ENCODE measurements at places on chromosomes 2 and 18. TPM values are rescaled to one million over a fixed set of nuclear protein-coding genes. Genes with fewer than 3 reads are reported as not detected.

- H3K4me3 ChIP-seq, result no peak overlapping the region
- H3K36me3 ChIP-seq, result no peaks in the 10 kb centered on the region
- H3K27ac ChIP-seq, result no peak overlapping the region
- no peaks in the 10 kb centered on the region for H3K4me1 ChIP-seq
- no peaks in the 10 kb centered on the region for H3K27me3 ChIP-seq
Measured at GRCh38 chr2:132978840-132979239, 308.8 kb upstream of the LYPD1 start.

ZNF892 gene
- total RNA-seq, result 5.7 TPM

DNA sequence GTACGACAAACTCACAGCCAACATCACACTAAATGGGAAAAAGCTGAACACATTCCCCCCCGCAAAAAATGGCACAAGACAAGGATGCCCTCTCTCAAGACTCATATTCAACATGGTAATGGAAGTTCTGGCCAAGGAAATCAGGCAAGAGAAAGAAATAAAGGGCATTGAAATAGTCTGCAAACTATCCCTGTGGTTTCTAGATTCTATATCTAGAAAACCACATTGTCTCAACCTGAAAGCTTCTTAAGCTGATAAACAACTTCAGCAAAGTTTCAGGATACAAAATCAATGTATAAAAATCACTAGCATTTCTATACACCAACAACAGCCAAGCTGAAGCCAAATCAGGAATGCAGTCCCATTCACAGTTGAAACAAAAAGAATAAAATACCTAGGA is 294.6 kb upstream of the CYP26B1 start:
- H3K4me1 ChIP-seq, result no peaks in the 10 kb centered on the region
- no peak for DNase-seq
- no peak overlapping the region for H3K27ac ChIP-seq

GRCh38 chr18:23824669-23825068 is 135.4 kb downstream of the LAMA3 start:
- H3K36me3 ChIP-seq, result no peaks in the 10 kb centered on the region
- H3K27me3 ChIP-seq, result no peaks in the 10 kb centered on the region
- no peak overlapping the region for H3K4me3 ChIP-seq
- DNase-seq, result no peak
- peaks cover 10% of the 10 kb centered on the region for H3K4me1 ChIP-seq

DNA sequence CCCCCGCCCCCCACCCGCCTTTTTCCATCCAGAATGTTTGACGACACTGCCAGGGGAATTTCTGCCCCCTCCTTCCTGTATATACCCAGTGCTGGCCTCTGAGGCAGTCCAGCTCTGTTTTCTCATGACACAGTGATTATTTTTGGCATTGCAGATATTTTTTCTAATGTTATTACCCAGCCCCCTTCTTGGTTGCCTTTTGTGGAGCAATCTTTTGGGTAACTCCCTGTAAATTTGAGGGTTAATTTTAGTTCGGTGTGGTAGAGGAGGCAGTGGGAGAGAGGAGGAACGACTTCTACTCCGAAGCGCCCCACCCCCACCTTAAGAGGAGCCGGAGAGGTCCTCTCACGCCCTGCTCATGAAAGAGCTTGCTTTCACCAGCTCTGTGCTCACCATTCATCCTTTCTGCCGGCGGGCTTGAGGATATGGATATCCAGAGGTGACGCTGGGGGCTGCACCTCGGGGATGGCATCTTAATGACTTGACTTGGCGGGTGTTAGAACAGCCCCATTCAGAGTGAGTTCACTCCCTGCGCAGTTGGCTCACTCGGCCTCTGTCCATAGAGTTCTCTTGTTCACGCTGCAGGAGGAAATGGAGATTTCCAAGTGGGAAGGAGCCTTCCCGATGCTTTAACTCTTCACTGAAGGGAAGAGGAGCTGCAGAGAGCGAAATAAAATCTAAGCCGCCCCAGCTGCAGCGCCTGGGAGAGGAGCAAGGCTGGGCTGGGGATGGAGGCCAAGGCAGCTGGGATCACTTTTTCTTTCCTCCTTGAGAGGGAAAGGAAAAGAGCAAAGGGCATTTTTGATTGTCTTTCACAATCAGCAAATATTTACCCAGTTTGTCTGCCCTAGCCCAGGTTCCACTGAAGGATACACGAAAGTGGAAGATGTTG is 38.4 kb downstream of the EPAS1 start:
- no peak overlapping the region for H3K4me3 ChIP-seq
- H3K27ac ChIP-seq, result no peak overlapping the region
- H3K27me3 ChIP-seq, result no peaks in the 10 kb centered on the region
- peaks cover 10% of the 10 kb centered on the region for H3K4me1 ChIP-seq
- no peaks in the 10 kb centered on the region for H3K36me3 ChIP-seq

GRCh38 chr2:214064471-214064870 is 346.4 kb upstream of the VWC2L start:
- no peak for DNase-seq
- H3K27me3 ChIP-seq, result no peaks in the 10 kb centered on the region
- H3K27ac ChIP-seq, result no peak overlapping the region
- H3K36me3 ChIP-seq, result no peaks in the 10 kb centered on the region

POTEE gene
- 2.0 TPM for total RNA-seq

DNA sequence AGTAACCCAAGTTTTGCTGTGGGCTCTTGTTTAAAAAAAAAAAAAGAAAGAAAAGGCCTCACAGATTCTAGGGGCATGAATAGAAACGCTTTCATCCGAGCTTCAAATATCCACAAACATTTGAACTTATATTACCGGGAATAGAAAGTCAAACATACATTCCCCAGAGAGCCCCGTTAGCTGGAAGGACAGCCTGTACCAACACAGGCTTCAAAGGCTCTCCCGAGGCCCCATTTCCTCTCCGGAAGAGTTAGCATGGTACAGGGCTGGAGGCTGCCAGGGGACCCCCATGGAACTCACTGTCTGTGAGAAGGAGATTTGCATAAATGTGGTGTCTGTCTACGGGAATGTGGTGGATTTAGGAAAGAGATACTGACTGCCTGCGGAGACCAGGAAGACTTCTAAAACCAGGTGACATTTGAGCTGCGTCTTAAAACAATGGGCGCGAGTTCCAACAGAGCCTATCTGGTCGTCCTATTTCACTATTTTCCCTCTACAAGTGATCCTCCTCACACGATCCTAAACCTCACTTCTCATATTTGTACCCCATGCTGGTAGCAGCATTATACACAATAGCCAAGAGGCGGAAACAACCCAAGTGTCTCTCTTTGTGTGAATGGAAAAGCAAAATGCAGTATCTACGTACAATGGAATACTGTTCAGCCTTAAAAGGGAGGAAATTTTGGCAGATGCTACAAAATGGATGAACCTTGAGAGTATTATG is 820 bp upstream of the MATN3 start:
- peaks cover 3% of the 10 kb centered on the region for H3K4me1 ChIP-seq
- H3K36me3 ChIP-seq, result no peaks in the 10 kb centered on the region
- no peak overlapping the region for H3K4me3 ChIP-seq
- no peak overlapping the region for H3K27ac ChIP-seq
- DNase-seq, result no peak
- no peaks in the 10 kb centered on the region for H3K27me3 ChIP-seq

DNA sequence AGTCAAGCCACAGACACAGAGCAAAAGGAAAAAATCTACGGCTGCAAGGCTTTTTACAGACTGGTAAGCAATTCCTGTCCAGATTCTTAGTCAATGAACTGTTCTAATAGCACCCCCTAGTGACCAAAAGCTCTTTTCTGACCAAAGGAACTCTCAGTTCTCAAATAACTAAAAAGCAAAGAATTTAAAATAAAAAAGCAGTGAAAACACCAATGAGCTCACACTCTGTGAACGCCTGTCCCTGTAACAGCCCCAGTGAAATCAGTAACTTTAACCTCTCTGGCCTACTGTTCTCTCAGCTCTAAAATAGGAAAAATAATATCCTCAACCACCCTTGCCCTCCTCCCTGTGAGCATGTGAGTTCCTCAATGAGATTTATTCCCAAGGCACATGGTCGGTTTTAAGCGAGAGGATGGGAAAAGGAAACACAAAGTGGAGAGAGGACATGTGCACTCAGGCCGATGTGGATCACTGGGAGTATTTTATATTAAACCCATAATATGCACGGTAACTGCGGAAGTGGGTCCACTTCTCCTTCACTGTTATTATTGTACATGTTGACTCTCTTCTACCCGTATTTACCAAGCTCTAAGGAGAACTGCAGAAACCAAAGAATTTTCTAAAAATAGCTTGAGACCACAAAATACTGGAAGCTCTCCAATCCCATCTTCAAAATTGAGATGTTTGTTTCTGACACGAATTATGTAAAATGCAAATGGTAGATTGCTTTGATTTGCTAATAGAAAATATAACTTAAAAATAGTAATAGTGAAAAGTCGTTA is 128.5 kb downstream of the STK39 start:
- H3K4me1 ChIP-seq, result peaks cover 4% of the 10 kb centered on the region
- H3K27me3 ChIP-seq, result no peaks in the 10 kb centered on the region
- peak; percentile 38 for DNase-seq
- peaks cover 18% of the 10 kb centered on the region for H3K36me3 ChIP-seq
- no peak overlapping the region for H3K4me3 ChIP-seq

DNA sequence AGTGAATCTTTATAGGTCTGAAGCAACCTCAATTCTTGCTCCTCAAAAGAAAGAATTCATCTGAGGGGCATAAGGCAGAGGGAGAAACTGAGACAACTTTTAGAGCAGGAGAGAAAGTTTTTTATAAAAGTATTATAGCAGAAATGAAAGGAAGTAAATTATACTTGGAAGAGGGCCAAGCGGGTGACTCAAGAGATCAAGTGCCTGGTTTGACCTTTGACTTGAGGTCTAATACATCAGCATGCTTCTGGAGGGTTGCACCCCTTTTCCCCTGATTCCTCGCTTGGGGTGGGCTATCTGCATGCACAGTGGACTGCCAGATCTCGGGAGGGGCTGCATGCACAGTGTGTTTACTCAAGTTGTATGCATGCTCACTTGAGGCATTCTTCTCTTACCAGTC is 268.5 kb upstream of the LRATD1 start:
- H3K36me3 ChIP-seq, result no peaks in the 10 kb centered on the region
- DNase-seq, result no peak
- no peaks in the 10 kb centered on the region for H3K4me1 ChIP-seq
- H3K27ac ChIP-seq, result no peak overlapping the region
- H3K4me3 ChIP-seq, result no peak overlapping the region

DNA sequence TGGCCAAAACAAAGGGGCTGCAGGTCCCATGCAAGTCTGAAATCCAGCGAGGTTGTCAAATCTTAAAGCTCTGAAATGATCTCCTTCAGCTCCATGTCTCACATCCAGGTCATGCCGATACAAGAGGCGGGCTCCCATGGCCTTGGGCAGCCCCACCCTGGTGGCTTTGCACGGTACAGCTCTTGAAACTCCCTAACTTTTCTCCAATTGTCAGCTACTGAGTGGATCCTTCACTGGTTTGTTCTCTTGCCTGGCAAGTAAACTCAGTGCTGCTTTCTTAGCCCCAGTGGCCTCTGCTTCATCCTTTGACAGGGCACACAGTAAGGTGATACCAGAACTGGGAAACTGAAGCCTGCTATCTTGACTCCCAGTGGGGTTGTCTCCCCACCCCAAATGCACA is 26.3 kb downstream of the SERPINB13 start:
- H3K27ac ChIP-seq, result no peak overlapping the region
- no peaks in the 10 kb centered on the region for H3K27me3 ChIP-seq
- DNase-seq, result no peak
- H3K4me1 ChIP-seq, result no peaks in the 10 kb centered on the region

DNA sequence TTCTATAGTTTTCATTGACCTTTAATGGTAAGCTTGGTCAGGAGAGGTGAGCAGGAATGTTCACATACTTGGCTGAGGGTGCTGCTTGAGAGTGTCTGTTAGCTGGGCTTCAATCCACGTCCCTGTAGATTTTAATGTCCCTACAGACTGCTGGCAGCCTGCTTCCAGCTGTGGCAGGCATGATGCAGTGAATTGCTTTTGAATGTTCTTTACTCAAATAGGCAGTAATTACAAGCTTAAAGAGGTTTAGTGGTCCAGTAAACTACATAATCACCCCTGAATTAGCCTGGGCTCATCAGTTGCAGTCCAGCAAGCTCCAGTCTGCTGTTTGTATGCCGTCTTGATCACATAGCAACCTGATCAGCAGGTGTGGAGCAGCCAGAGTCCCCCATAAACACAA is 102.1 kb downstream of the MEIS1 start:
- no peaks in the 10 kb centered on the region for H3K27me3 ChIP-seq
- no peaks in the 10 kb centered on the region for H3K4me1 ChIP-seq
- H3K36me3 ChIP-seq, result no peaks in the 10 kb centered on the region

DNA sequence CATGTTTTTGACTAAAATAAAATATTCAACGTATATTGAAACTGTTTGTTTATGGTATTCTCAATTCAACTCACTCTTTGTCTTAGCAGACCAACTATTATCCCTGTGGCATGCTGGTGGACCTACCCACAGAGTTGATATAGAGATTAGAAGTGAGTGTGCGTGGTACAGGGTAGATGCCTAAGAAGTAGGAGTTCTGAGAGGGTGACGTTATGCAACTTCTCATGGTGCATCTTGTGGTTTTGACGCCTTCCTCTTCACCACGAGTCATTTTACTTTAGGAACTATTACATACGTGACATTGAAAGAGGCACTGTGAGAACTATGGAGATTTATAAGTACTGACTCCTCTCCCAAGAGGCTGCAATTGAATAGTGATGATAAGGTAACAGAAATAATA is 26.6 kb upstream of the NAPG start:
- DNase-seq, result peak; percentile 12
- H3K27ac ChIP-seq, result no peak overlapping the region
- no peaks in the 10 kb centered on the region for H3K4me1 ChIP-seq
- no peaks in the 10 kb centered on the region for H3K27me3 ChIP-seq

DNAJC5G gene
- not detected for total RNA-seq

GRCh38 chr2:239836021-239836765 is 188.9 kb downstream of the NDUFA10 start:
- no peaks in the 10 kb centered on the region for H3K4me1 ChIP-seq
- no peak overlapping the region for H3K4me3 ChIP-seq
- no peak overlapping the region for H3K27ac ChIP-seq
- no peak for DNase-seq
- no peaks in the 10 kb centered on the region for H3K36me3 ChIP-seq

GRCh38 chr2:197538412-197538811 is 22.5 kb downstream of the MOB4 start:
- H3K36me3 ChIP-seq, result peaks cover 41% of the 10 kb centered on the region
- no peak overlapping the region for H3K4me3 ChIP-seq
- H3K27ac ChIP-seq, result no peak overlapping the region
- DNase-seq, result no peak

DNA sequence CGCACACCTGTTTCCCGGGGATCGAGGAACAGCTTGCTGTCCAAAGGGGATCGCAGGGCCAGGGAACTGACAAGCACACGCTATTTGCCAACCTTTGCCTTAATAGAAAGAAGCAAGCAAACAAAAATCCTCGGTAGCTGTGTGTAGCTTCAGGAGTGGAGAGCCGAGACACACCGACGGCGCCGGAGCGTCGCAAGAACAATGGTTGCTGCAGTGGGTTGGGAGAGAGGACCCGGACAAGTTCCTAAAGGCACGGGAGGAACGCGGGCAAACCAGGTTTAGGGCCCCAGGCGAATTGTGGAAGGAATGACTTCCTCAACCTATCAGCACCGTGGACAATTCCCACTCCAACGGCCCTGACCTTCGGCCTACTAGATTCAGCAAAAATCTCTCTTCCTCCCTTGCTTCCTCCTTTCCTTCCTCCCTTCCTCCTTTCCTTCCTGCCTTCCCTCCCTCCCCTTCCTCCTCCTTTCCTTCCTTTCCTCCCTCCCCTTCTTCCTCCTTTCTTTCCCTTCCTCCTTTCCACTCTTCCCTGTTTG is 4.9 kb upstream of the NEUROD1 start:
- peaks cover 31% of the 10 kb centered on the region for H3K27me3 ChIP-seq
- H3K27ac ChIP-seq, result no peak overlapping the region
- H3K4me3 ChIP-seq, result no peak overlapping the region
- no peak for DNase-seq
- H3K4me1 ChIP-seq, result no peaks in the 10 kb centered on the region
